ENCODE measurements at places on chromosomes 2 and 18.

GRCh38 chr2:44582363-44583008 is 220.7 kb downstream of the CAMKMT start:
- no peak for DNase-seq

DNA sequence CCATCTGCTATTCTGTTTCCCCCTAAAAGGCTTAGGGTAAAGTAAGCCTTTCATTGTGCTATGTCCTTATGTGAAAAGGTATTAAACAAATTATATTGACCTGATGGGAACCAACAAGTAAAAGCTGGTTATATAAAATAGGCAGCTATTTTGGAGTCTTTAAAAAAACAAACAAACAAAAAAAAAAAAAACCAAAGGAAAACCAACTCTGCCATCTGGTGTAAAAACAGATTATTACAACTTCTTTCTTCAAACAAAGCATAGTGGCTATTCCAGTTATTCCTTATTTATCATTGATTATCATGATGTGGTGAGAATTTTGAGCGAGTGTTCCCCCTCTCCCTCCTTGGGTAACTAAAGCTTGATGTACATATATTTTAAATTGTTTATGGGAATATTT is 122.3 kb upstream of the FHL2 start:
- DNase-seq, result no peak

DNA sequence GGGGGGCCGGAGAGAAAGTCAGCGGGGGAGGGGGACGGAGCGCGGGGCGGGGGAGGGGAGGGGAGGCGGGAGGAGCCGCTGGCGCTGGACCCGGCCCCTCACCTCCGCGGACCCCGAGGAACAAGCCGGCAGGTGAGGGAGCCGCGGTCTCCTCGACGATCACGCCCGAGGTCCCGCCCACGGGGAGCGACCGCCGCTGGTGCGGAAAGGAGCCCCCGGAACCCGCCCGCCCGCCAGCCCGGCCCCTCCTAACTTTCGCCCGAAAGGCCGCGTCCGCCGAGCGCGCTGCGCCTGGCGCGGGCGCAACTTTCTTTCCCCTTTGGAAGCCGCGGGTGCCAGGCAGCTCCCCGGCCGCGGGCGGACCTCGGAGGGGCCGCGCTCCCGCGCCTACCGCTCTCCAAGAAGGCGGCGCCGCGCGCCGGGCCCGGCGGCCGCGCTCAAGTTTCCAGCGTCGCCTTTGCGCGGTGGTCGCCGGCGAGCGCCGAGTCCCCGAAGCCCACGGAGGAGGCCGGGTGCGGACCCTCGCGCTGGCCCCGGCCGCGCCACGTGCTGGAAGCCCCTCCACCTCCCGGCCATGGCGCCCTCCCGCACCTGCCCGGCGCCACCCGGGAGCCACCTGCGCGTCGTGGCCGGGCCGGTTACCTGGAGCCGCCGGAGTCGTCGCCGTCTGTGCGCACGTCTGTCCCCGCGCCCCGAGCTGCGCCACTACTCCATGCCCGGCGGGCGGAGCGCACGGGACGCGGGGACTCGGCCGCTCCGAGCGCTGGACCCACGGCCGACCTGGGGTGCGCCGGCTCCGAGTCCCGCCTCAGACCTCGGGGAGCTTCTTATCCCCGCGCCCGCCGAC is at the start of gene ALKAL2:
Gene ALKAL2, minus strand, starts transcription at position 181 of the 847 bp plus-strand sequence. CDS start 256 bp downstream, outside the sequence.
- DNase-seq, result no peak

- no peak for DNase-seq
Measured at GRCh38 chr2:20624884-20625485, 25.9 kb downstream of the HS1BP3 start.

DNA sequence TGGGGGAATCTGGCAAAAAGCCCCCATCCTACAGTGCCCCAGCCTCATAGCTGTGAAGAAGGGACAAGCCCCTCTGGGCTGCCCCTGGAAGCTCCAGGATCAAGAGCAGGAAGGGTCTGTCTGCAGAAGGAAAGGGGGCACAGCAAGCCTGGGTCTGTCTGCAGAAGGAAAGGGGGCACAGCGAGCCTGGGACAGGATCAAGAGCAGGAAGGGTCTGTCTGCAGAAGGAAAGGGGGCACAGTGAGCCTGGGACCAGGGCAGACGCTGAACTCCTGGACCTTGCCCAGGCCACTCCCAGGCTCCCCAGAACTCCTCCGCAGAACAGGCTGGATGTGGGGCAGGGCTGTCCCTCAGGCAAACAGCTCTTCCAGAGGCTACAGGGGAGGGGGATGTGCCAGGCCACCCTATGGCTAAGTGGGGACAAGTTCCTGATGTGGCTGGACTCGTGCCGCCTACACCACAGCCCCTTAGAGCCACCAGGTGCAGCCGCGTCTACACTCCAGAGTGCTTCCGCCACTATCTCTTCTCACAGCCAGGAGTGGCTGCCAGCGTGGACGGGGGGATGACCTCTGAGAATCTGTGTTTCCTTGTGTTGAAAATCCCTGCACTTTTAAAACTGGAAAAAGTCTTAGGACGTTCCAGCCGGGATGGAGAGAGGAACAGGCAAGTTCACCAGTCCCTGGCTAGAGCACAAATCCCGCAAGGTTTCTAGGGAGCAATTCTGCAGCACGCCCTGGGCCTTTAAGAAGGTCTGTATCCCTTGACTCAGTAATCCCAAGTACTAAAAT is 20.8 kb downstream of the KIF1A start:
- no peak for DNase-seq

DNA sequence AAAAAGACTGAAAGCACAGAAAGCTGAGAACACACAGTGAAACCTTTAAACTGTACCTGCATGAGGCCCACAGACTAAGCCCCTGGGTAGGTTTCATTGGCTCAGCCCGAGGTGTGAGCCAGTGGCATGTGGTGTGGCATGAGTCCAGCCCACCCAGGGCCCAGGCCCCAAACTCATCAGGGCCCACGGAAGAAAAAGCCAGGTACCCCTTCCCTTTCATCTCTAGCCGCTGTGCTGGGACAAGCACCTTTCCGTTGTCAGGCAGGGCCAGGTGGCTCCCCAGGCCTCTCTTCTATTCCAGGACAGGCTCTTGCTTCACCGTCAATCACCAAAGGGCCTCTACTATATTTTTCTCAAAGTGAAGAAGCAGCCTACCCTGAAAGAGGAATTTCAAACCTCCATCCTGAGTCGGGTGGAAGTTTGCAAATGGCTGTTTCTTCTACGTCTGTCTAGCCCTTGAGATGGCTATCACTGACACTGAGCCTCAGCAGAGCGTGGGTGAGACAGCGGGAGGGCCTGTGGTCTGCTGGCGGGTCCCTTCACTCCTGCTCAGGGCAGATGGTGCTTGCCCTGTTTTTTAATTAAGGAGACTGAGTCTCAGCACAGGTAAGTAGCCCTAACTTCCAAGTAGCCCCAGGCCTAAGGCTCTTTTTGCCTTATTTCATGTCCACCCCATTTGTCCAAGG is 8.6 kb downstream of the DNAJB2 start:
- DNase-seq, result no peak

- DNase-seq, result no peak
Measured at GRCh38 chr18:7333025-7333562, 102.2 kb downstream of the LRRC30 start.

- DNase-seq, result no peak
Measured at GRCh38 chr2:151878655-151879563, 50.7 kb upstream of the ARL5A start.

GRCh38 chr2:120943403-120944034 is 207.9 kb downstream of the GLI2 start:
- no peak for DNase-seq

DNA sequence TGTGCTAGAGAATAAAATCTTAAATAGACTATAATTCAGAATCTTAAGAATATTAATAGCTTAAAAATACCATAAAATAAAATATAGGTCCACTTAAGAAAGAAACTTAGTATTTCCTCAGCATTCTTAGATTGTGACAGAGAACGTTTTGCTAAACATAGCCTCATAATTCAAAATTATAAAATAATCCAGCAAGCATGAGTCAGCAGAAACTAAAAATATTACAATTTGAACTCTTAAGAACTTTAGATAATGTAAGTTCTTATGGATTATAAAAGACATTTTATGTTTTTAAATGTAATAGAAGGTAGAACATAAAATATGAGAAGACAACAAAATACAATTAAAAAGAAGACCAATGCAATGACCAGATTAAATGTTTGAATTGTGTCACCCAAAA is 164.5 kb upstream of the MC4R start:
- no peak for DNase-seq

- DNase-seq, result no peak
Measured at GRCh38 chr2:23593752-23594459, 208.9 kb downstream of the KLHL29 start.

DNA sequence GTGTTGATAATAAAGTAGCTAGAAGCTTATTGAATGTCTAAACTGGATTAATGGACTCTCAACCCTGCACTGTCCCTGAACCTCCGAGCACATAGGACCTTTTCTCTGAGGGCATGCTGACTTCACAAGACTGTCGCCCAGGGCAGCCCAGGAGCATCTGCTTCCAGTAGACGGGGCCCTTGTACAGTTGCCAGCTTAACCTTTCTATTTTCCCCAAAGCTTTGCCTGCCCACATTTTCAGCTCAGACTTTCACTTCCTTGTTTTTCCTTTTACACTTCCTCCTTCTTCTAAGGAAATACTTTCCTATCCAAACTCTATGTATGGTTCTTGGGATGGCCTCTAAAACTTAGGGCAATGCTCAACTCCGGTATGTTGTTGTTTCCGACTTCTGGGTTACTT is 1.3 kb downstream of the VWA3B start:
- no peak for DNase-seq

All from activated T-helper 9 cell treated with anti-CD3 and anti-CD28 coated beads, Interleukin-2, amount 50 U/mL, for 16 hours (primary cell).